ENCODE measurements at places on chromosomes 2 and 18.

- no peak for DNase-seq
These were observed 123.3 kb downstream of the PXDN start for GRCh38 chr2:1621041-1621440.

- no peak for DNase-seq
These were observed 373.1 kb downstream of the CMPK2 start for GRCh38 chr2:6492573-6492972.

GRCh38 chr2:226953826-226954225 is 118.0 kb downstream of the RHBDD1 start:
- DNase-seq, result no peak

DNA sequence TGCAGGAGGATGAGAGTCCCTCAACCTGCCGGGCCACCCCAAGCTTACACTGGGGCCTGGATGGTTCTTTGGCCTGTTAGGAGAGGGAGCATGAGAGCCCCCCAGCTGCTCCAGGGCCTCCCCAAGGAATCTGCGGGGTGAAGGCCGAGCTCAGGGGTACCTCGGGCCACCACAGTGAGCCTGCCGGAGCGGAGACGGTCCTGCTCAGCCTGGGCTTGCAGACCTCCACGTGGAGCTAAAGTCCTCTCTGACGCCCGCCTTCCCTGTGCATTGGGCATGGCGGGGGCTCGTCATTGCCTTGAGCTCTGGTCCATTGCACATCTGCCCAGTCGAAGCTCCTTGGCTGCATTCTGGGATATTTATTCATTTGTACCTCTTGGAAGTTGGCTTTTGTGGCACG is 62.7 kb downstream of the ASB1 start:
- DNase-seq, result no peak

GRCh38 chr18:37586656-37587225 is 21.1 kb upstream of the CELF4 start:
- no peak for DNase-seq

DNA sequence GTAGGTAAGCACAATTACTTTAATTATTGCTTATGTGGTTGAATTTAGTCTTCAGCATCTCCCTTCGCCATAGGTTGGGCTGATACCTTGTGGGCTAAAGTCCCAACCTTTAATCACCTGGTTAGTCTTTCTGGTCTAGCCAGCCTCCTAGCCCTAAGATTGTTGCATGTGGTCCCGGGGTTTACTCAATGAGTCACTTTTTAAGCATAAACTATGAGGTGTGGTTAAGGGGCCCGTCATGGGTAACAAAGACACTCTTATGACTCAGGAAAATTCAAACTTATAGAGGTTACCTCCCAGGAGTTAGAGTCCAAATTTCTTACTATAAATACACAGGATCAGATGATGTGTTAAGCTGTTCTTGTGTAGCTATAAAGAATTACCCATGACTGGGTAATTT is 841.6 kb downstream of the TRIB2 start:
- no peak for DNase-seq

DNA sequence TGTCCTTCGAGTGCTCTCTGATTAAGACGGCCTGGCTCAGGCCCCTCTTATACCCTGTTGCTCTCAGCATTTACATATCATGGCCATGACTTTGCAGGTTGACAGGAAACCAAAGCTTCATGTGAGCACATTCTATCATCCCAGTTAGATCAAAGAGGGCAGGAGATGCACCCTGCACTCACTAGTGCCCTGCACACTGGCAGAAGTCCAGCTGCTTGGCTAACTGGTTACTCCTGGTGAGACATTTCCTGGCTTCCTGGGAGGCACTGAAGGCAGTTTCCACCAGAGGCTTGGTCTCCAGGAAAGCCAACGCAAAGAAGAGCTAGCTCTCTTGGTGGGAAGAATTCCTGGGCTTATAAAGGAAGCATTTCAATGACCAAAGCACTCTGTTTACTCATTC is 66.3 kb downstream of the LIPG start:
- no peak for DNase-seq

- no peak for DNase-seq
These were observed 62.1 kb upstream of the NPAS2 start for GRCh38 chr2:100757621-100758394.

DNA sequence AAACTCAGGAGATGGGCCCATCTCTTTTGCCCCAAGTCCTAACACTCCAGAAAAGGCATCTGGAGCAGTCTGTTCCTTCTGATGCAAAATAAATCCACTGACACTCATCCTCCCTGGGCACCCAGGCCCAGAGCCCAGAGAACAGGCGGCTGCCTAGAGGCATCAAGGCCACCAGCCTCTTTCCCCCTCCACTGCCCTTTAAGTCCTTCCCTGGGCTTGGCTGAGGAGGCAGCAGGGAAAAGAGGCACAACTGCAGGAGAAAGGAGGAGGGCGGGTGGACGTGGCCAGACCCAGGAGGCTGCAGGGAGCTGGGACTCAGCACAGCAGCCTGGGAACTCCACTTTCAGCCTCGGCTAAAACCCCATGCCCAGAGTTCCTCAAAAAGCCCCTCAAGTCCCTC is 99.7 kb upstream of the ID2 start:
- DNase-seq, result no peak

DNA sequence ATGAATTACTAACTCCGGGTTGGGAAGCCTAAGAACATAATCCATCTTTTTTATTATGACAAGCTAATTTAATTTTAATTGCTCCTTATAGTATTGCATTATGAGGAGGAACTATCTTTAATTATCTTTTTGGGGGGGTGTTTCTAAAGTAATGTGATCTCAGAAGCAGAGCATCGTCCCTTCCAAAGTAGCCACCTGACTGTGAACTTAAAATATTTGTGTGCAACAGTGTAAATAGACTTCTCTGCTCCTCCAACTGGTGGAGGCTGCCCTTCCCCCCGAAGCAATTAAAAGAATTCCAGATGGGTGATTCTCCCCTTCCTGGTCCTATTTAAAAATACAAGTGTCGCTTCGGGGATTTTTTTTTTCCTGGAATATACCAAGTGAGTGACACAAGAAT is 55.7 kb downstream of the TCF7L1 start:
- no peak for DNase-seq

DNA sequence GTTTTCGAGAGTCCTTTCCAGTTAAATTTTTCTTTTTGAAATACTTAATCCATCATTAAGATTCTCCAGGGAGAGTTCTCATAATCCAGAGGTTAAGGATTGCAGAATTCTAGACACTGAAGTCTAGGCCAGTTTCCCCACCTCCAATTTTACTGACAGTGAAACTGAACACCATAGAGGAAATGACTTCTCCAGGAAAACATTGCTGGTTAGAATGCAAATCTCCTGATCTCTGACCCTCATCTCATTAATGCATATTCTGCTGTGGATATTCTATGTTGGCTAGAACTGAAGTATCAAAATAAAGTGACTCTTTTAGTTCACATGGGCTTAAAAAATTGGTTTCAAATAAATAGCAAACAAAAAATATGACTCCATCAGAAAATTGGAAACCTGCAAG is 105.8 kb upstream of the UGP2 start:
- no peak for DNase-seq

GRCh38 chr2:43944915-43945314 is 50.9 kb downstream of the LRPPRC start:
- no peak for DNase-seq

DNA sequence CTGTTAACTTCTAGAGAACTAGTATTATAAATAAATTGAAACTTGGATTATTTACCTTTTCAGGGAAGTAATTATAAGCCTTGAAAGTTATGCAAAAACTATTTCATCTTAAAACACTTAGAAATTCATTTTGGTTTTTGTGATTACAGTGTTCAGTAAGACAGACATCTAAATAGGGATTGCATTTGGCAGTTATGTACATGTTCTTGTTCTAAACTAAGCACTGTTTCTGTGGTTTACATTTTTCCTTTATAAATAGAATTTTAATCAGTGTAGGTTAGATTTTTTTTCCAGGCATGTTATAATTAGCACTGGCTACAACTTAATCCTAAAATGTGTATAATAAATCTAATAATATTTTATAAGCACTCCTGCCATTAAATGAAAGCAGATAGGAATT is 35.0 kb downstream of the LCLAT1 start:
- DNase-seq, result no peak

DNA sequence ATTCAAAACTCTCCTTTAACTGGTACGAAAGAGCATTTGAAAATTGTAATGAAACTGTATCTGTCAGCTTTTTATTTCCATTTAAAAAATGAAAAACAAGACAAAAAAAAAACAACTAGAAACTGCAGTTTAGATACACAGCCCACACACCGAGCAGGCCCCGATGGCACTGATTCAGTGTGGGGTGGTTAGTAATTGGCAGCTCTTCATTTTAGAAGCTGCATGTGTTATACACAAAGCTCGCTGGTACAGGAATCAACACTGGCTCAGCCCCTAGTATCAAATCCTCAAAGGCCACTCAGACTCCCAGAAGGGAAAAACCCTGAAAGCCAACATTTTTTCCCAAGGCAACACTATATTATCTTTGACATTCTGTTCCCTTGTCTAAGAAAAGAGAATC is 30.5 kb upstream of the RMDN2 start:
- no peak for DNase-seq

GRCh38 chr18:8696749-8697211 is 8.6 kb upstream of the MTCL1 start:
- peak; percentile 69 for DNase-seq

GRCh38 chr2:172086241-172087206 is 1.2 kb downstream of the DLX1 start:
- peak; percentile 50 for DNase-seq

DNA sequence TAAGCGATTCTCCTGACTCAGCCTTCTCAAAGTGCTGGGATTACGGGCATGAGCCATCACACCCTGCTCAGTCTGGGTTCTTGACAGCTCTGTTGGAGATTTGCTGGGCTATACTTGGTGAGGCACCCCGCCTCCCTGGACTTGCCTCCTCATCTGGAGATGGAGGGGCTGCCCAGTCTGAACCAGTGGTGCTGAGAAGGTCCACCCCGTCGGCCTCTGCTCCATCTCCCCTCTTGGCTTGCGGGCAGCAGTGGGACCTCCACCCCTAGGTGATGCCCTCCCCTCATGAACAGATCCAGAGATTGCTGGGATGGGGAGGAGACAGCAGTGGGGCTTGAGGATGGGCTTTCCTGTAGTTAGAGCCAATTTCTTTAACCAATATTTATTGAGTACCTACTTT is 120.9 kb downstream of the CLIP4 start:
- DNase-seq, result no peak

DNA sequence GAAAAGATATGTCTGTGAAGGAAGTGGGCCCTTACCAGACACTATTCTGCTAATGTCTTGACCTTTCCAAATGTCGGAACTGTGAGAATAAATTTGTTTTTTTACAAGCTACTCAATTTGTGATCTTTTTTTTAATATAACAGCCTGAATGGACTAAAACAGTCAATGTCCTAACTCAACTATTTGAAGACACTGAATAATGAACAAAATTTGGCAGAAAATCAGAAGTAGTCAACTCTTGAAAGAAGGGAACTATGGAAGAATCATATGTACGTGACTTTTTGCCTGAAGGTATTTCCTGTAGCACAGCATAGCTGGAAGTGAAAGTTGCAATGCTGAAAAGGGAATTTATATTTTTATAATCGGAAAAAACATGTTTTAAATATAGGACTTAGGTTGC is 351.8 kb upstream of the TFPI start:
- DNase-seq, result no peak

DNA sequence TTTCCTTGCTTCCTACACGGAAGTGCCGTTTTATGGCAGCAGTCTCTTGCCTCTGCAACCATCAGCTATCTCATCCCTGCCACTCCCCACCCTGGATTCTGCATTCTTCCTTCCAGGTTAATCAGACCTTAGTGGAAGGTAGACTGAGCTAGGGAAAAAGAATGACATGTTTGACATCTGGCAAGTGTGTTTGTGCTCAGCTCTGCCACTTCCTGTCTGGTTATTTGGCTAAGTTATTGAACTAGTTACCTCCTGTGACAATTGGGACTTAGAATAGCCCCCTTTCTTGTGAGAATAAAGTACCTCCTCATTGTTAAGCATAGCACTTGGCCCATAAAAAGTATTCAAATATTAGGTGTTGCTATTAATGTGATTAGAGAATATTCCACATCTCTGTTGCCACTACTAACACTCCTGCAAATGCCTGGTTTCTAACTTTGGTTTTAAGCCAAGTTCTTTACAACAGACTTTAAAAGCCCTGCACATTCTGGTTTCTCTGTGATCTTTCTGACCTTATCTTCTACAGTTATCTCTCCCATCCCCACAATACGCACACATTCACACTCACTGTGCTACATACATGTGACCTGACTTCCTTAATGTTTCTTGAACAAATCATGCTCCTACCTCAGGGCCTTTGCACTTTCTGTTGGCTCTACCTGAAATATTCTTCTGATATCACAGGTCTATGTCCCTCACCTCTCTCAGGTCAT is 10.8 kb upstream of the MAPRE2 start:
- DNase-seq, result peak; percentile 41

DNA sequence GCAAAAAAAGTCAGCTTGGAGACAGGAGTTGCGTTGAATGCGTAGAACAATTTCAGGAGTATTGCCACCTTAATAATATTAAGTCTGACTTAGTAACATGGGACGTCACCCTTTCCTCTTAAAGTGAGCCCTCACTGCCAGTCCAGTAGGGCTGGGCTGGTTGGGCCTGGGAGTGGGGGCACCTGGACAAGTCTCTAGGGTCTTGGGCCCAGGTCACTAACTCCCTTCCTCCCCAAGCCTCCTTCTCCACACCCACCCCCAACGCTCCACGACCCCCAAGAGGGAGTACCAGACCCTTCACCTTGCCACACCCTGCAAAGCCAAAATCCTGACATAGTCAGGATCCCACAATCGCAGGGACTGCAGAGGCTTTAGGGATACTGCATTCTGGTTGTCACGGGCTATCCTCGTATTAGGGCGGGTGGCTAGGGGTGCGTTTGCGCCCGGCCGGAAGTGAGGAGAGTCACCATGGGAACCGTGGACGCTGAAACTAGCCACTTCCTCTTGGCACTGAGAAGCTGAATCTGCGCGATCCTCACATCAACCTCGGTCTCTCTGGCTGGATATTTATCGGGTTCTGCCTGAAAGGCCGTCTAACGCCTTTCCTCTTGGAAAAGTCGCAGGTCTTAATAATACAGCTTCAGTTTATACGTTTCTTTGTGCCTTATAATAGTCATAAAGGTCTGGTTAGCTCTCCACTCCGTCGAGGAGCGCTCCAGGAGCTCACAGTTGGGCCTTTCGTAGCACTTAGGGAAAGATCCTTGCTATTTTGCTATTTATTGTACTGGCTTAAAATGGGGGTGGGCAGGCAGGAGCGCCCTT is 10.3 kb upstream of the CXXC1 start:
- DNase-seq, result peak; percentile 65

DNA sequence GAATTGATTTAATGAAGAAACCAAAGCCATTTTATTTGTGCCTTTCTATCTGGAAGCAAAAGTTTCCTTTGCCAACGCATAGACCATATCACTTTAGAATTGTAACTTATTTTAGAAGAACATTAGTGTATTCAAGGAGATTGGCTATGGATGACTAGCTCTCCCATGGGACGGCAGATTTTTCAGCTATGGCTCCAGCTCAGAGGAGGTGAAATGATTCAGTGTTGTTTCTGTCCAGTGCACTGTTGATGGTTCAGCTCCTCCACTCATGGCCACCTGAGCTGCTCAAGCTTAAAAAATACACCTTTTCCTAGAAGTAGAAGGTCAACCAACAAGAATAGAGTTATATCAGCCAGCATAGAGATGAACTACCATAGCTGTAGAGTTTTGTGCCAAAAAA is 1597.5 kb upstream of the PIK3C3 start:
- DNase-seq, result no peak

- DNase-seq, result no peak
These were observed 73.5 kb downstream of the ZCCHC2 start for GRCh38 chr18:62596145-62597005.

All from T-cell (primary cell).